ENCODE measurements at places on chromosomes 3 and 15.

GRCh38 chr15:52199271-52199670 is 8.1 kb upstream of the GNB5 start:
- no peak for DNase-seq

- no peak for DNase-seq
Observed at GRCh38 chr3:126903521-126903920, 79.4 kb upstream of the PLXNA1 start.

DNA sequence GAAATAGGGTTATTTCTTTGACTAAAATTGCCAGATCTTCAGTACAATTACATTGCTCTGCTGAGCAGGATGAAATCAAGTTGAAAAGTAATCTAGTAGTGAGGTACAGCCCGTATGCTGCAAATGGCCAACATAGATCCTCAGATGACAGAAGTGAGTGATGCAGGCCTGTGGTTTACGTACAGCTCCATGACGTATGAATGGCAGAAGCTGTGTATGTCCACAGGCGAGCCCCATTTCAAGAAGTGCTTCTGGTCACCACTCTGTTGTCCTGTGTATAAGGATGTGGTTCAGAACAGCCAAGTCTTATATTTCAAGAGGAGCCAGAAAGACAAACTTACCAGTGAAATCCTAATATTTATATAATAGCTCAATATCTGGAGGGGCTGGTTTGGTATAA is 9.2 kb downstream of the CD86 start:
- no peak for DNase-seq

DNA sequence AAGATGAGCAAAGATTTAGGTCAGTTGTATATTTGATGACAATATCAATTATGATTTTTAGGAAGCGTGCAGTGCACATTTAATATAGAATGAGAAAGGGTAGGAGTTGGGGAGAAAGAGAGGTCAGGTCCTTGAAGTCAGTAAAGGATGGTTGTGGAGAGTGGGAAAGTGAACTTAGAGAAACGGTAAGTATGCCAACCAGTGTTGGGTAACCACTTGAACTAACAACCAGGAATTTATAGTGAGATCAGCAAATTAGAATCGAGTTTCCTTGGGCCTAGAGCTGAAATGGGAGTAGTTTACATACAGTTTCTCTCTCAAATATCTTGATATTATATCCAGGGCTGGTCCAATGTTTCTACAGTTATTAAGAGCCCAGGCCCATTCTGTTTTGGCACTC is 188.5 kb upstream of the RBMS3 start:
- DNase-seq: no peak

GRCh38 chr3:4270720-4271119 is 32.4 kb upstream of the SETMAR start:
- DNase-seq: no peak

GRCh38 chr3:43154980-43155379 is 49.1 kb upstream of the POMGNT2 start:
- DNase-seq: no peak

DNA sequence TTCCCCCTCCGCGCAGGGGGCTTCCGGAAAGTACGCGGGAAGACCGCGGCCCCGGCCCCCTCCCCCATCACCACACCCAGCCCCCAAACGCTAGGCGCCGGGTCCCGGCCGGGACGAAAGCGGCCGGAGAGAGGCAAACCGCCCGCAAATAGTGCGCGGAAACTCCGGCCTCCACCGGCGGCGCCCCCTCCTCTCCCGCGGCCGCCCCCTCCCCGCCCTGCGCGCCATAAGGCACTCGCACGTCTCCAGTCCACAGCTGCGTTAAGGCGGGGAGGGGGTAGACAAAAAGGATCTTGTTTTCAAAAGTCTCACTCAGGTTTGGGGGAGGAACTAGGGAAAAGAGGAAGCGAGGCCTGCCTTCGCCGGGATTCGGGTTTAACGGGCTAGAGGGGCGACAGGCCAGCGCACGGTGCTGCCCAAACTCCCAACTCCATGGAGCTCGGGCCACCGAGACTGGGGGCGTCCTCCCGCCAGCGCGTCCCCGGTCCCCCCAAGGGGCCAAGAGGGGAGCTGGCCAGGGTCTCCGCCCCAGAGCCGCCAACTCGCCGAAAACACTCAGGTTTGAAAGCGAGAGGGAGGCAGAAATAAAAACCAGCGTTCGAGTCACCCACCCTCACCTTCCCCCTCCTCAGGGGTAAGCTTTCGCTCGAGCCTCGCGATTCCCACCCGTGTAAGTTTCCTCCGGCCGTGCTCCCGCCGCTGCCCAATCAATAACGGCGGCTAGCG is 1.8 kb downstream of the ANP32A start:
- no peak for DNase-seq

- no peak for DNase-seq
Observed at GRCh38 chr3:142275856-142276255, 50.5 kb upstream of the GK5 start.

DNA sequence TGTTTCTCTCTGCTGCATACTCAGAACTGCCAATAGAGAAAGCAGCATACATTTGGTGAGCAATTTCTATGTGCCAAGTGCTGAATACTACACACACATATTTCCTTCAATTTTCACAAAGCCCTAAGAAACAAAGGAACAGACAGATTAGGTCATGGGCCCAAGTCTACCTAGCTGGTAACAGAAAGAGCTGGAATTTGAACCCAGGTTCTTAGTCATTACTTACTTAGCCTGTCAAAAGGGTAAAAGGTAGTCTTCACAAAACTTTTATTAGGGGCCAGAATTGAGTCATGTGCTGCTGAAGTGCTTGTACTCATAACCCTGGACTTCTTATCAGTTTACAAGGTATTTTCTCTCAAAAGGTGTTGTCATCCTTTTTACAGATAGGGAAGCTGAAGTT is 10.4 kb upstream of the ABHD17C start:
- no peak for DNase-seq

DNA sequence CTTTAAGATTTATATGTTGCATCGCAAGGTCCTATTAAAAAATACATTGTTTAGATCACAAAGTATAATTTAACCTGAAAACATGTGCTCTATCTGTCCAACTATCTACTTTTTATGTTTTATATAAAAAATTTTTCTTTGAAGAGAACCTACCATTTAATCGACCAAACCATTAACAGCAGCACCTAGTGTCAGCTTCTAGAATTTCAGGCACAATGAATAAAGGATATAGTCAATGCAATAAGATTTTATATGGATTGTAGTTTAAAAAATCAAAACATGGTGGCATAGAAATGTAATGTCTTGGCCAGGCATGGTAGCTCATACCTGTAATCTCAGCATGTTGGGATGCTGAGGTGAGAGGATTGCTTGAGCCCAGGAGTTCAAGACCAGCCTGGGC is 313.7 kb downstream of the GAP43 start:
- no peak for DNase-seq

- DNase-seq: no peak
Observed at GRCh38 chr3:118607915-118608820, 426.5 kb downstream of the IGSF11 start.

- peak; percentile 18 for DNase-seq
Observed at GRCh38 chr15:47987908-47988532, 132.8 kb upstream of the SLC24A5 start.

DNA sequence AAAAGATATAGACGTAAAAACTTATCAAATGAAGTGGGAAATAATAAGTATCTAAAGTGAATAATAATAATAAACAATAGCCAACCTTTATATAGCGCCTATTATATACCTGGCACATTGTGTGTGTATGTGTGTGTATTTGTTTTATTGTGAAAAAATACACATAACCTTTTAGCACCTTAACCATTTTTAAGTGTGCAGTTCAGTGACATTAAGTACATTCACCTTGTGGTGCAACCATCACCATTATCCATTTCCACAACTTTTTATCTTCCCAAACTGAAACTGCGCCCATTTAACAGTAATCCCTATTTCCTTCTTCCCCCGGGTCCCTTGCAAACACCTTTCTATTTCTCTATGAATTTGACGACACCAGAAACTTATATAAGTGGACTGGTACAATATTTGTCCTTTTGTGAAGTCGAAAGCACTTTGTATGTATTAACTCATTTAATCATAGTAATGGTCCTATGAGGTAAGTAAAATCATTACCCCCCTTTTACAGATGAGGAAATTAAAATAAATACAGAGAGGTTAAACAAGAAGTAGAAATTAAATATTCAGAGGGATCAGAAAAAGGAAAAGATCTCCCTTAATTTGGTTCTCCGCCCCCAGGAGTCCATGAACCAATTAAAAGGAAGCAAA is 33.5 kb downstream of the GJD2 start:
- no peak for DNase-seq

- DNase-seq: no peak
Observed at GRCh38 chr15:44482090-44482489, 54.7 kb downstream of the CTDSPL2 start.

- no peak for DNase-seq
Observed at GRCh38 chr3:56921573-56922453, 120.1 kb upstream of the ARHGEF3 start.

DNA sequence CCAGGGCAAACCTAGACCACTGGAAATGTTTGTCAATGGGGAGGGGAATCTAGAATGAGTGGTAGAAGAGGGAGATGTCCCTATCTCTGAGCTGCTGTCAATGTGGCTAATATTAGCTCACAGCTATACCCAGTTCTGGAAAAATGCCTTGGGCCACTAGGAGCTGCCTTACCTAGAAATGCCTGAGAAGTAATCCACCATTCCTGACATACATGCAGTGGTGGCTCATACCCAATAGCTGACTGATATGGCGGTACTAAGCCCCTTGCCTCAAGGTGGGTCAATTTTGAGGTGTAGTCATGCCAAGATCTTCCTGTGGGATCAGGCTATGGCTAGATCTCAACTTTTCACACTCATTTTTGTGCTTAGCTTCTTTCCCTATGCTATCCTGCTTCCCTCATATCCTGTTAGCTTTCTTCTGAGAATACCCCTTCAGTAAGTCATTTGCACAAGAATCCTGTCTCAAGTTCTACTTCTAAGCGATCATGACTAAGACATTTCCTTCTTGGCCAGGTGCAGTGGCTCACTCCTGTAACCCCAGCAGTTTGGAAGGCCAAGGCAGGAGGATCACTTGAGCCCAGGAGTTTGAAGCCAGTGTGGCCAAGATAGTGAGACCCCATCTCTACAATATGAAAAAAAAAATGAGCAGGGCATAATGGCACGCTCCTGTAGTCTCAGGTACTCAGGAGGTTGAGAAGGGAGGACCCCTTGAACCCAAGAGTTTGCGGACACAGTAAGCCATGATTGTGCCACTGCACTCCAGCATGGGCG is 49.1 kb upstream of the RFX7 start:
- DNase-seq: no peak

DNA sequence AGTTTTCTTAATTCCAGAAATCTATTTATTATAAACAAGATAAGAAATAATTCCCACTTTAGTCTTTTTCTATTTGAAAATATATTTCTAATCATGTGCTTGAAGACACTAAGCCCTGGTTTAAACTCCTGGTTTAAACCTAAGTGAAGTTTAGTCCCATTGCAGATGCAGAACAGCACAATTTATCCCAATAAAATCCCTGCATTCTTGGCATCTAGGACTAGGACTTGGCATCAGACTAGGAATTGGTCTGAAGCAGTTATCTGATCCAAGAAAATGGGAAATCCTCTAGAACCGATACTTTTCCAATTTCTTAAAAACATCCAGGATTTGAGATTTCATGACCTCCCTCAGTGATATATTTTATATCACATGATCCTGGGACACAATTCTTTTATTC is 168.8 kb upstream of the VEPH1 start:
- no peak for DNase-seq

GRCh38 chr15:73888224-73889041 is 15.1 kb downstream of the TBC1D21 start:
- DNase-seq: no peak

DNA sequence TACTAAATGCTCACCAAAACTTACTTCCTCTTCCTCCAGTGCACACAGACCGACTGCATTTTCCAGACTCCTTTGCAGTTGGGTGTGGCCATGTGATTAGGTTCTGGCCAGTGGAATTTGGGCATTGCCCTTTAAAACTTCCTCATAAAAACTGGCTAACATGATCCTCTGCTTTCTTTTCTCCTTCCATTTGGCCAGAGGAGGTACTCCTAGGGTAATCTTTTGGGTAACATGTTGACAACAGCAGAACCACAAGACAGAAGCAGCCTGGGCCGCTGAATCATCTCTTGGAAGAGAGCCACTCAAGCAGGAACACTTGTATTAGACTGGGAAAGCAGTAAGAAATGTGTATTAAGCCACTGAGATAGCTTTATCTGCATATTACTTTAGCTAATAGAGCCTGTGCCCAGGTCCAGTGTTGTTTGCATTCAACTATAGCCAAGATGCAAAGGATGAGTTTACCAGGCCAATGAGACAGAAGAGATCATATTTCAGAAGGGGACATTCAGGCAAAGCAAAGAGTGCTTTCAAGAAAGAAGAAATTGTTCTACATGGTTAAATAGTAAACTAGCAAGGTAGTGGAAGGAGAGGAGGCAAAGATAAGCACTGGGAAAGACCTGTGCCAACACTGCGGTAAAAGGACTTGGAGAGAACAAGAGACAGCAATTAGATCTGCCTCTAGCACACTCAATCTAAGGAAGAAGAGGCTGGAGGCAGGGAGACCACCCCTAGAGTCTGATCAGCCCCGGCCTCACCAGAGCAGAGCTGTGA is 79.8 kb downstream of the PLCH1 start:
- no peak for DNase-seq

GRCh38 chr3:194570235-194570634 is 63.0 kb downstream of the TMEM44 start:
- DNase-seq: no peak

- no peak for DNase-seq
Observed at GRCh38 chr3:190076601-190077394, 43.9 kb downstream of the P3H2 start.

DNA sequence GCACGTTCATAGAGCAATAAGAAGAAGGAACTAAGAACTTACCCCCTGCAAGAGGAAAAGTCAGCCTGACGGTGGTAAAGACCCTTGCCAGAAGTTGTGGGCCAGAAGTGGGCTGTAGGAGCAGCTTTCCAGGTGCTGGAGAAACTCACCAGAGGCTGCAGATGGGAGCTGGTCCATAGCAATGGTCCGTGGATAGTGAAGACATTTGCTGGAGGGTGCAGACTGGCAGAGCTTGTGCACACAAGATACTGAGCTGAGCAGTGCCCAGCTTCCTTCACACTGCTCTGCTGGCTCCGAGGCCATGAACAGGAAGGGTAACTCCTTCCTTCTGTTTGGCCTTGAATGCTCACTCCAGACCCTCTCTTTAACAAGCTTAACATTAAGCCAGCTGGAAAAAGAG is 149.8 kb upstream of the BNIP2 start:
- no peak for DNase-seq

- DNase-seq: no peak
Observed at GRCh38 chr3:187813198-187813597, 67.9 kb upstream of the BCL6 start.

DNA sequence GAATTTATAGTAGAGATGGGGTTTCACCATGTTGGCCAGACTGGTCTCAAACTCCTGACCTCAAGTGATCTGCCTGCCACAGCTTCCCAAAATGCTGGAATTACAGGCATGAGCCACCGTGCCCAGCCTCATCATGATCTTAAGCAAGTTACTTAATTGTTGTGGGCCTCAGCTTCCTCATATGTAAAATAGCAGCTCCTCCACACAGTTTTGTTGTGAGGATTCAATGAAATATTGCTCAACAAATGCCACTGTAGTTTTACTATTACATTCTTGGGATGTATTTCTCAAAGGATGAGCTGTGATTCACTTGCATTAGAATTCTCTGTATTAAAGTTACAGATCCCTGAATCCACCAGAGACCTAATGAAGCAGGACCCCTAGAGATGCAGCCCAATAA is 168.8 kb downstream of the ADAMTS9 start:
- no peak for DNase-seq

- no peak for DNase-seq
Observed at GRCh38 chr3:152269831-152270734, 1.4 kb downstream of the MBNL1 start.

Measured in D721Med (cell line).